ENCODE measurements at places on chromosomes 7 and 10.

DNA sequence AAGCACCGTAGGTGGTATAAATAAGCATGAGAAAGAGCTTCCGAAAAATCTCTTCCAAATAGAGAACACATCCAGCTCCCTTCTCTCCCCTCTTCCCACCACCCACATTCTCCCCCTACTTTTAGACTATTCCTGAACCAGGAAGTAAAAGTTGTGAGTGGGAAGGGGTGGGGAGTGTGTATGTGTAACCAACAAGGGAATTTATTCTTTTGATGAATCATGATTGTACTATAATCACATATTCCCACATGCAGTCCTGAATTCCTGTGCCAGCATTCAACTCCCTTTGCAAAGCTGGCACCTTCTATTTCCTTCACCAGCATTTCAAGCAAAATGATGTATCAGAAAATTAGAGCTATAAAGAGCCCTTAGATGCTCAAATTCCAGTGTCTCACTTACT, 230.6 kb upstream of the CHRM2 start:
- no peak for DNase-seq

GRCh38 chr10:88482220-88482619, 100.9 kb downstream of the RNLS start:
- no peak for DNase-seq

GRCh38 chr7:47405286-47405904, 176.5 kb downstream of the TNS3 start:
- DNase-seq: no peak

DNA sequence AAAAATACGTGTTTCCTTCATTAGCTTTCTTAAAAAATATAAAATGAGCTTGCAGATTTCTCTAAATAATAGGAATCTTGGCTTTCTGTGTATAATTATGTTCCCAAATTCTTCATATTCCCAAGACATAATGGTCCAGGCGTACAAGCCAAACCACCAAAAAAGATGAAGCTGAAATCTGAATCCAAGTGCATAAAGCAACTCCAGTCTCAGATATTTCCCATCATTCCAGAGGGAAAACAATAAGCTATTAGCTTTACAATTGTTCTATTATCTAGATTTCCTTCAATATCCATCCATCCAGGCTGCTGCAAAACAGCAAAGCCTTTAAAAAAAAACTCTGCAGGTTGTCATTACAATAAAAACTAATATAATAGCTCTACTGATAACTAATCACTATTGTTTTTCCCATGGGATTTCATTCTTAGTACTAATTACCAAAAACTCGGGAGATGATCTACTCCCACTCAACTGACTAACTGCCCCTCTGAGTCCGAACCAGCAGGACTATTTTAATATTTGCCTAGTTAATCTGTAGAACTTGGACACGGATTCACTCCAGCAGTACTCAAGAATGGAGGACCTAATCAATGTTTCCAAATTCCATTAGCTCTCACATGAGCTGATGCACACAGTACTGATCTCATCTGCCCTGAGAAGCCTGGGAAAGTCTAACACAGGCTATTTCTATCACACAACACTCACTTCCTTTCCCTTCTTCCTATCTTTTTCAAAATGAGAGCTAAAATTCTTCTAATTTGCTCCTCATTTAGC, 108.9 kb upstream of the ASAH2 start:
- DNase-seq: no peak

DNA sequence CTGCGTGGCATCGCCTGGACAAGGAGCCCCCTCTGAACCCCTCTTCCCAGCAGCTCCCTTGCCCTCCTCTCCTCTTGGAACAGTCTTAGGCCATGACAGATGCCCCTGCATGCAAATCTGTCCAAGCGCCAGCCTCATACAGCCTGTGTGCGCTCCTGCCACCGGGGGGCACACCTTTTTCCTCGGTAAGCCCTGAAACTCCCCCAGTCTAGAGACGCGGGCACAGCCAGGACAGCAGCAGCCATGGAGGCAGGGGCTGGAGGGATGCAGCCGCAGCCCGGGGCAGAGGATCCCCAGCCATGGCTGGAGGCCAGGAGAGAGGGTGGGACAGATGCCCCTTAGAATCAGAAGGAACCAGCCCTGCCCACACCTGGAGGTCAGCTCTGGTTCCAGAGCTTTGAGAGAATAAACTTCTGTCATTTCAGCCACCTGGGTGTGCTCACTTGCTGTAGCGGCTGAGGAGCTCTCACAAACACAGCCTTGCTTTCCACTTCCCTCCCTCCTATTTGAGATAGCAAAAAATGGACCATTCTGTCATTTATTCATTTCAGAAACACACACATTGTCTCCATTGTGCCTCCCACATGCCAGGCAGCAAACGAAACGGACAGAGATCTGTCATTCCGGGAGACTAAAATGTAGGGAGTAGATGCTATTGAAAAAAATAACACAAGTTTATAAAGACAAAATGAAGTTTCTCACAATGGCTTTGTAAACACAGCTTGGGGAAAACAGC, 241.5 kb downstream of the WDR37 start:
- DNase-seq: no peak

- no peak for DNase-seq
Observed at GRCh38 chr10:85926986-85927385, 439.6 kb downstream of the GRID1 start.

- DNase-seq: no peak
Observed at GRCh38 chr7:19537942-19538401, 170.9 kb downstream of the POLR1F start.

- no peak for DNase-seq
Observed at GRCh38 chr10:77256346-77256745, 381.3 kb downstream of the KCNMA1 start.

GRCh38 chr10:128522551-128523308, 396.5 kb upstream of the MKI67 start:
- no peak for DNase-seq

GRCh38 chr10:49540056-49540797, 1.3 kb upstream of the ERCC6 start:
- DNase-seq: no peak

- DNase-seq: no peak
Observed at GRCh38 chr7:112596260-112596659, 115.5 kb downstream of the LSMEM1 start.

DNA sequence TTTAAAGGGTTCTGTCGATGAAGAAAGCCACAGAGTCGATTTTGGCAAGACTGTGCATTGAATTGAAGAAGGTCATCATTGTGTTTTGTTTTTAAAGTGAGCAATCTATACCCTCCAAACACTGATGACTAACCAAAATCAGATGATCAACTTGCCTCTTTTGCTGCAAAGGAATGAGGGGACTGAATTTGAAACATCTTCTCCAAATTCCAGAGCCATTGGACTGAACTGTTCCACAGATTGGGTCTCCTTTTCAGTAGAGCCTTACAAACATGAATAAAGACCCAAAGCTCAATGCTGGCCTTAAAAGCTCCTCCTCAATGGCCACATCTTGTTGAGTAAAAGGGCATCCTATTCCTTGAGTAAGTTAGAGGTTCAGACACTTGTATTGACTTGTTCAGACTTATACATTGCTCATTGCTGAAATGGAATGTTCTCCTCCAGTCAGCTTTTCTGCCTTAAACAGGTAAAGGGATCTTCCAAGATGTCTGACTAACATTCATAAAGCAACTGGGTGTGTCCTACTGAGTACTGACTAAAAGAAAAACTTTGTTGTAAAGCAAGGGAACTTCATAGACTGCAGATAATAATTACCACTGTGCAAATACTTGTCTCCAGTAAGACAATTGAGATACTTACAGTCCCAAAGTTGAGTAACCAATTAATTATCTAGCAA, 630.6 kb downstream of the KCNMA1 start:
- no peak for DNase-seq

DNA sequence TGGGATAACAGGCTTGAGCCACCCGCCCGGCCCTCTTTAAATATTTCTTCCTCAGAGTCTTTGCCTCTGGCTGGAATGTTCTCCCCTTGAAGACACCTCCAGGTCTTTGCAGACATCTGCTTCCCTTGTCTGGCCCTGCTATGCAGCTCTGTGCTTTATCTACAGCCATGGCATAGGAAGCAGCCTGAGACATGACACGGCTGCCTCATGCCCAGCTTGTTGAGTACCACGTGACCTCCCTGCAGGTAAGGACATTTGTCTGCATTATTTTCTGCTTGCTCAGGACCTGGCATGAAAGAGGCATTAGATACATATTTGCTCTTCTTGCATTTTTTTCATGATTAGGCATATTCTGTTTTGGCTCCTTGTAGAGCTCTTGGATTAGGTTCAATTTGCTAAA, 113.8 kb upstream of the KLF6 start:
- no peak for DNase-seq

GRCh38 chr10:109978481-109978880, 29.3 kb upstream of the ADD3 start:
- peak; percentile 27 for DNase-seq

DNA sequence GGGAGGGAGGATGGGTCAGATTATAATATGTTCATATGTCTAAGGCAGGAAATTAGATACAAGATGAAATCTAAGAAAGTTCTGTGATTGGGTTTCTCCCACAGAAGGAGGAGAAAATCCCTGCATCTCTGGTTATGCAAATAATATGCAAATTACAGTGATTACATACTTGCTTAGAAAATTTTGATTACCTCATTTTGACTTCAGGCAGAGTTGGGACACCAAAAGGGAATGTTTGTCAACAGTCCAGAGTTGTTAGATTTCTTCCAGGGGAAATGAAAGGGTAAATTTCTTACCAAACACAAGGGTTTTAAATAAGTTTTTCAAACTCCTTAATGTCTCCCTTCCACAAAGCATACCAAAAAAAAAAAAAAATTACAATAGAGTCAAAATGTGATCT, 101.4 kb upstream of the STEAP1B start:
- DNase-seq: no peak

DNA sequence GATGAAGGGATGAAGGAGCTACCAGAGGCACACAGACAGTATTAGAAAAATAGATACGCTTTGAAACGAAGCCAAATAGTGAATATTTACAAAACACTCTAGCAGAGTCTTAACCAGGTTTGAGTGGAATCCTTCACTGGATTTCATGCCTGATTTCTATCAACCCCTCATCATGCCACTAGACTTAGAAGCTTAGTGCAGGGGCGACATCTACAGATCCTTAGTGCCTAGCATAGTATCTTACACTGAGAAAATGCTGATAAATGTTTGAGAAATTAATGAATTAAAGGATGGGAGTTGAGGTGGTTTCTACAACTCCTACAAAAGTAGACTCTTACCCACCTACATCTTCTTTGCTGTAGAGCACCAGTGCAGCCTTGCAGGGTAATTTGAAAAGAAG, 54.7 kb upstream of the CCNJ start:
- DNase-seq: no peak

GRCh38 chr7:36303202-36304098, 86.2 kb upstream of the ANLN start:
- no peak for DNase-seq

- no peak for DNase-seq
Observed at GRCh38 chr10:88115968-88116367, 252.5 kb downstream of the PTEN start.

DNA sequence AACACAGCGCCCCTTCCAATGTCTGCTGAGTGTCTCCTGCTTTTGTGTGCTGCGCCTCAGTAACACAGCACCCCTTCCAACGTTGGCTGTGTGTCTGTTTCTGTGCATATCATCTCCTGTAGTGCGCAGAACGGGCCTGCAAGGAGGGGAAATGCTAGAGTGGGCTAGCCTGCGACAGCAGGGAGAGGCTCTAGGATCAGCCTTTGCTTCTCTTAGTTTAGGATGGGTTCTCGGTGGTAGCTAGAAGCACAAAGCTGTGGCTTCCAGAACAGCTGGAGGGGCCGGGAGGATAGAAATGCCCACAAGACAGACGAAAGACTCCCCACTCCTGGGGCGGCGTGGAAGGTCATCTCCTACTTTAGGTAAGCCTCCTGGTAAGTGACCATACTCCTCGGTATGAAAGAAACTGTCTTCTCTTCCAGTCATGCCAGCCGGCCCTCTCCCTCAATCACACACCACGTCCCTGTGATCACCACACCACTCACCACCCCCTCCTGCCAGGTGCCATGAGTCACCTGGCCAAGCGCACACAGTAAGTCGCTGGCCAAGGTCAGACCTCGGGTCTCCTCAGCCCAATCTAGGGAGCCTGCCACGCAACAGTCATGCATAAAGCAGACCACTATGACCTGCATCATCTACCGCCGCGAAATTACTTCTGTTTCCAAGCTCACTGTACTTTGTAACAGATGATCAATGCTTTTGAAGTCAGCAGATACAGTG, 4.8 kb downstream of the PITRM1 start:
- no peak for DNase-seq

DNA sequence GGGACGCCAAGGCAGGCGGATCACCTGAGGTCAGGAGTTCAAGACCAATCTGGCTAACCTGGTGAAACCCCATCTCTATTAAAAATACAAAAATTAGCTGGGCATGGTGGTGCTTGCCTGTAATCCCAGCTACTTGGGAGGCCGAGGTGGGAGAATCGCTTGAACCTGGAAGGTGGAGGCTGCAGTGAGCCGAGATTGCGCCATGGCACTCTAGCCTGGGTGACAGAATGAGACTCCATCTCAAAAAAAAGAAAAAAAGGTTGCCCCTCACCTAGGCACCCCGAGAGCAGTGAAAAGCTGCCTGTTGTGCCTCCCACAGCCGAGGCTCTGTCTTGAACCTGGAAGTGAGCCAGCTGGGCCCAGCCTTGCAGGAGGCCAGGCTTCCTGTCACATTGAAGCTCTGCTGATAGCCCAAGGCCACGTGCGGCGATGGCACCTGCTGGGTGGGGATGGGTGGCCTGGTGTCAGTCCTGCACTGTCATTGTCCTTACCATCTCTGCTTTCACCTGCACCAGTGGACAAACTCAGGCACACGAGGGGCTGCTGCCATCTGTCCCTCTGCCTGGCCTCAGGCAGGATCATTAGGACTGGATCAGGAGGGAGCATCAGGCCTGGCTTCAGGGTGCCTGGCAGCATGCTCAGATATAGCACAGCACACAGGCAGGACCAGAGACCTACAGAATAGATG, 37.8 kb downstream of the DNAJB12 start:
- DNase-seq: no peak

- no peak for DNase-seq
Observed at GRCh38 chr7:141433698-141434097, 117.5 kb upstream of the AGK start.

GRCh38 chr10:1047937-1048336, 982 bp downstream of the IDI1 start:
- DNase-seq: no peak

- no peak for DNase-seq
Observed at GRCh38 chr10:22454634-22455033, 109.3 kb downstream of the SPAG6 start.

DNA sequence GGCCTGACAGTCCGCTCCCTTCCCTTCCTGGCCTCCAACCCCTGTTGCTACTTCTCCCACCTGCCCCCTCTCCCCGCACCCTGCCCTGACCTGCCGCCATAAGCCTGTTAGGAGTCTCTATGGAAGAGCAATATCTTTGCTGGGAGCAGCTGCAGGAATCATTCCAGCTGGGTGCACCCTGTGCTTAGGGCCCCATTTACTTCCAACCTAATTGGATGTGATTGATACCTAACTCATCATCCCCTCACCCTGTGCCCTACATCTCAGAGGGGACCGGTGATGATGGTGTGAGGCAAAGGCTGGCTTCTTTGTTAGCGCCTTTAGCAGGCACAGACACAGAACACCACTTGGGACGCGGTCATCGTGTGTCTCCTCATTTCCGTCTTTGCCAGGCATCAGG, 80.0 kb upstream of the FAM180A start:
- DNase-seq: no peak
